ENCODE measurements at places on chromosomes 6 and 20. TPM values are rescaled to one million over a fixed set of nuclear protein-coding genes. Genes with fewer than 3 reads are reported as not detected.

TNXB gene
- 2.4 TPM for polyA plus RNA-seq

BYSL gene
- polyA plus RNA-seq: 32.2 TPM

GRCh38 chr6:106005013-106005412 is 81.1 kb upstream of the PRDM1 start:
- no peak for DNase-seq

GRCh38 chr6:158270389-158271127 is 41.7 kb upstream of the TULP4 start:
- DNase-seq: no peak

GRCh38 chr6:3009930-3010329 is 10.2 kb downstream of the NQO2 start:
- no peak for DNase-seq

DNA sequence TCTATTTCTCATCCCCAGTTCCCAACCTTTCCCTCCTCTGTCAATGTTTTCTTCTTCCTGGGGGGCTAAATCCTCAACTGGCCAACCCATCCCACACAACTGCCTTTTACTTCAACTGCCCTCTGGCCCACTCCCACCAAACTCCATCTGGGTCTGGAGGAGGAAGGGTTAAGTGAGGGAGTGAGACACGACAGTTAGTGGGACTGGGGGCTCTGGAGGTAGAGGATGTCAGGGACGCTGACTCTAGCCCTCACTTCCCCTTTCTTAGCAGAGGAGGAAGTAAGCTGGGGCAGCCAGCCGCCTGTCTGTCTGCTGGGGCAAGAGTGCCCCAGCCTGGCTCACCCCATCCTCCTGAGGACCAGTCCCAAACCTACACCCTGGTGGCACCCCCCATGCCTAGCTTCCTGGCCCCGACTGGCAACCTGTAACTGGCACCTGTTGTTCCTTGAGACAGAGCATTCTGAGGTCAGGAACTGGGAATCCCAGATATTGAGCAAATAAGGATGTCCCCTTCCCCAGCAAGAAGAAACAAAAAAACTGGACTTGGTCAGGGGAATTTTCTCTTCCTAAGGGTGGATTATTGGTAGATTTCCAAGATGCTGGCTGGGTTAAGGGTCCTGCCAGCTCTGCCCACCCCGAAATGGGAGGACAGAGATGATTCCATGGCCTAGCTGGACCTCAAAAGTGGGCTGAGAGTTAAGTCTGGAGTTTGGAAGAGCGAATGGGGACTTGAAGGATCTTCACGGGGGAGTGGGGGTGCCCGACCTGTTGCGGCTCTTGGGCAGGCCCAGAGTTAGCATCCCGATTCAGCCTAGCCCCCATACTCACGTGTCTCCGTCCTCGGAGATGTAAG is 971 bp downstream of the NFKBIE start:
- no peak for DNase-seq

GSTA2 gene
- 0.25 TPM for polyA plus RNA-seq

- no peak for DNase-seq
Measured at GRCh38 chr6:152721956-152722355, 24.3 kb downstream of the MYCT1 start.

DNA sequence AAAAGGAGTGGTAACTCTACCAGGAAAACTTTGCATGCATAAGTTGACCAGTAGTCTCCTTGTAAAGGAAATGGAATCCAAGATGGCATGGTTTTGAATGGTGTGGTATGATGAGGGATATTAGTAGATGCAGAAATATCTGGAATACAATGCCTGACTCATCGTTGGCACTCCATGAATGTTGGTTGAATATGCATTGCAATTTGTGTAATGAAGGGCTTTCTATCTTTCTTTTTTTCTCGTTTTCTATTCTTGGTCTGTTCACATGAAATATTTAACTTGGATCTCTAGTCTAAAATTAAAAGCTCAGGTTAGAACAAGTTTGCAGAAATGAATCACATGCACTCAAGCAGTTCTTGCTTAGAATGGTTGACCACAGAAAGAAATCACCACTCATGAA is 277.3 kb upstream of the PRND start:
- no peak for DNase-seq

GRCh38 chr6:67141005-67141404 is 1434.0 kb upstream of the EYS start:
- DNase-seq: no peak

DNA sequence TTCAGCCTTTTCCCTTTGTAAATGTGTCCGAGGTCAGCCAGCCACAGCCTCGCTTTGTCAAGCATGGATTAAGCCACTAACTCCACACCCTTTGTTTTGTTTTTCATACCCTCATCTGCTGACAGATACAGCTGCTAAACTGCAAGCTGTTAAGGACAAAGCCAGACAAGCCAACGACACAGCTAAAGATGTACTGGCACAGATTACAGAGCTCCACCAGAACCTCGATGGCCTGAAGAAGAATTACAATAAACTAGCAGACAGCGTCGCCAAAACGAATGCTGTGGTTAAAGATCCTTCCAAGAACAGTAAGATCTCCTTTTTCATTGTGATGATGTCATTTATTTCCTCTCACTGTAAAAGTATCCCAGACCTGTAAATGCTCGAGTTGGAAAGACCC is 269.3 kb downstream of the ARHGAP18 start:
- DNase-seq: no peak

PHACTR2 gene
- polyA plus RNA-seq: 31.8 TPM

Measured in right renal cortex interstitium (tissue), 3 donors.